ENCODE measurements at places on chromosomes 4 and X. TPM values are rescaled to one million over a fixed set of nuclear protein-coding genes. Genes with fewer than 3 reads are reported as not detected.

GRCh38 chrX:13598877-13599276, 29.5 kb downstream of the EGFL6 start:
- no peaks in the 10 kb centered on the region for H3K27me3 ChIP-seq
- H3K4me3 ChIP-seq = no peak overlapping the region
- DNase-seq = no peak
- H3K27ac ChIP-seq = no peak overlapping the region
- H3K36me3 ChIP-seq = no peaks in the 10 kb centered on the region

DNA sequence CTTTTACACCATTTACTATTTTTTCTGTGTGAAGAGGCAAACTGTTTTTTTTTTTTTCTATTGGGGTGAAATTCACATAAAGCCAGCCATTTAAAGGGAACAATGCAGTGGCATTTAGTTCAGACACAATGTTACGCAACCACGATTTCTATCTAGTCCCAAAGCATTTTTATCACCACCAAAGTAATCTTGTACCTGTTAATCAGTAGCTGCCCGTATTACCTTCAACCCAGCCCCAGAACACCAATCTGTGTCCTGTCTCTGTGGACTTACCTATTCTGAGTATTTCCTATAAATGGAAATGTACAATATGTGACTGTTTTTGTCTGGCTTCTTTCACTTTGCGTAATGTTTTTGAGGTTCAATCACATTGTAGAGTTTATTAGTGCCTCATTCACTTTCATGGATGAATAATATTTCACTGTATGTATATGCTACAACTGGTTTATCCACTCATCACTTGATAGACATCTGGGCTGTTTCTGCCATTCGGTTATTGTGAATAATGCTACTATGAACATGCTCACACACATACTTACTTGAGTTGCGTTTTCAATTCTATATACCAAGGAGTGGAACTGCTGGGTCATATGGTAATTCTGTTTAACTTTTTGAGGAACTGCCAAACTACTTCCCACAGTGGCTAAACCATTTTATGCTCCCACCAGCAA, 116.2 kb downstream of the CDS1 start:
- no peak overlapping the region for H3K4me3 ChIP-seq
- H3K36me3 ChIP-seq = no peaks in the 10 kb centered on the region
- H3K27ac ChIP-seq = no peak overlapping the region

DNA sequence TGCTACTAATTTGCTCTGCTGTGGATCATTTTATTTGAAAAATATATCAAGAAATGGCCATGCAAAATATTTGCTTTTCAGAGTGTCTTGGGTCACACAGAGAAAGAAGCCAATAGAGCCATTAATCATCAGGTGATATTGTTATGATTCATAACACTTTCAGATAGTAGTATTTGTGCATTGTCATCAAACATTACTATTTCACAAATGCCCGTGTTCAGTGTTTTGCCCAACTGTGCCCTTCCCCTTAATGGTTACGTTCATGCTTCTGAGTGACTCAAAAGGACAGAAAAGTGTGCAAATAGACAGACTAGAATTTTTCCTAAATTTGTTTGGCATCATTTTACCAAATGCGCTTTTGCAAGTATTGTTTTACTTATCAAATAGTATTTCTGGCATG, 46.5 kb downstream of the PHOX2B start:
- H3K27ac ChIP-seq = no peak overlapping the region
- no peaks in the 10 kb centered on the region for H3K4me1 ChIP-seq

DNA sequence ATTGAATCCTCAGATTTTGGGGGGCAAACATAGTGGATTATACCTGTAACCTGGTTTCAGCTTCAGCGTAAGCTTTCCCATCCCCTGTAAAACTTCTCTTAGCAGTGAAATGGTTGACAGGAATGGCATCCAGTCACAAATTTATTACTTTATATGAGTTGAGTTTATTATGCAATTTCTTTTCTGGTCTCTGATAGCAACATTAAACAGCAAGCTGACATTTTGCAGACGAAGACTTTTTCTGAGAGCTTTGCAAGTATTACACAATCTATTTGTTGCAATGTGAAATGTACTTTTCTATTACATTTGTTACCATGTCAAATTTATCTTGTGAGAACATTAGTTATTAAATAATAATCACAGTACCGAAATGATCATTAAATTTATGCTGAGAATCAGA, 60.6 kb downstream of the GSPT2 start:
- no peak overlapping the region for H3K27ac ChIP-seq
- peaks cover 5% of the 10 kb centered on the region for H3K36me3 ChIP-seq
- peak overlapping the region; percentile 80 for H3K4me3 ChIP-seq
- H3K4me1 ChIP-seq = peaks cover 2% of the 10 kb centered on the region
- no peaks in the 10 kb centered on the region for H3K27me3 ChIP-seq

DNA sequence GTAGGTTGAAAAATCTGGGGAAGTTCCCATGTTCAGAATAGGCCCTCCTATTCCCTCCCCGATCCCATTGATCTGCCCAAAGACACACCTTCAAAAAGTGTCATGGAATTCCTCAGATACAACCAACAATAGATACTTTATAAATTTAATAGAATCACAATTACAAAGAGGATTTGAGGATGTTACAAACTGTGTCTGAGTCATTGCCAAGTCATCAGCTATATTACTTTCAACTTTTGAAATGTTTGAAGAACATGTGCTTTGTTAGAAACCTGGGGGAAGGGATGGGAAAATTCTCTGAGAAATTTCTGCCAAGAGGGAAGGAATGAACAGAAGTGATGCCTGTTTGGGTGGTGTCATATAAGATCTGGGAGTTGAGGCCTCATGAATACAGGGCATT, 46.7 kb downstream of the KCNIP4 start:
- DNase-seq = no peak
- H3K4me1 ChIP-seq = no peaks in the 10 kb centered on the region
- H3K27me3 ChIP-seq = no peaks in the 10 kb centered on the region
- no peaks in the 10 kb centered on the region for H3K36me3 ChIP-seq

DNA sequence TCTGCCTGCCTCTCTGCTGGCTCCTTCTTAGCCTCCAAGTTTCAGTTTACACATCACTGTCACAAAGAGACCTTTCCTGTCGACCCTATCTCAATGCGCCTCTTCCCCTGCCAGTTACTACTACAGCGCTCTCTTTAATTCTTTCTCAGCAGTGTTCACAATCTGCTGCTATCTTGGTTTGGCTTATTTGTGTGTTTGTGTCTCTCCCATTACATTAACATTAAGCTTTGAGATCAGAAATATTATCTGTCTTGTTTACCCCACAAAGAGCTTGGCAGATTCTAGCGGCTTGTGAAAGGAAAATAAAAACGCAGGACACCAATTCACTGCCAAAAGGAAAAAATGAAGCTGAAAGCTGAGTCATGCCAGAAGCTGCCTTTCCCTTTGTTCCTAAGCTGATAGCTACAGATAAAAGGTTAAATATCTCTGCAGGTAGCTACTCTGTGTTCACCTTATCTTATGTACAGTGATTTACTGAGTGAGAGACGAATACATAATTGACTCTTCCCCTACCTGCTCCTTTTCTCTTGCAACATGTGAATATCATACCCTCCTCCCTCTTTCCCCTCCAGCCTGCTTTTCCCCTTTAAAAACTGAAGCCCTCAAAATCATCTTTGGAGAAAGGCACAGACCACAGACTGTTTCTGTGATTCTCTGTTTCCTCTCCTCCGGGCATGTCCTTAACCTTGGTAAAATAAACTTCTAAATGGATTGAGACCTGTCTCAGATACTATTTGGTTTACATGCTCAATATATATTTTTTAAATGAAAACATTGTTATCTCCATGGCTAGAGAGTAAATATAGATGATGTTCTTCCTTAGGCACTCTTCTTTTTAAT, 19.3 kb upstream of the SLC9A7 start:
- no peak for DNase-seq
- H3K27ac ChIP-seq = no peak overlapping the region
- no peaks in the 10 kb centered on the region for H3K36me3 ChIP-seq
- H3K27me3 ChIP-seq = no peaks in the 10 kb centered on the region
- no peaks in the 10 kb centered on the region for H3K4me1 ChIP-seq

DNA sequence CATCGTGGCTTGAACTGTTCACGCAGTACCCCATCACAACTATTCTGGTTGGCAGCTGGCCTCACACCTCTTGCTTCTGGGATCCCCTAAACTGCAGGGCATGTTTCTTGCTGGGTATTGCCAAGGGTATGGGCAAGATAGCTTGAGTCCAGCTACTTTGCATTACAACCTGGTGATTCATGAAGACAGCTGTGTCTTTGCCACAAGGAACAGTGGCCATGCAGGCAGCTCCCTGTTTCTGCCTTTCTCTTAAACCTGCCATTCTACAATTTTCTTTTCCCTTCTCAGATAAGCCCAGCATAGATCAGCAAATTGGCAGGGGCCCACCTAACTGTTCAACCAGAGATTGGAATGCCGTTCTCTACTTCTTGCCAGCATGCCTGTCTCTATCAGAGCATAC, 42.8 kb downstream of the TENM3 start:
- H3K4me3 ChIP-seq = no peak overlapping the region
- no peak overlapping the region for H3K27ac ChIP-seq
- no peaks in the 10 kb centered on the region for H3K27me3 ChIP-seq
- no peaks in the 10 kb centered on the region for H3K4me1 ChIP-seq
- no peak for DNase-seq

DNA sequence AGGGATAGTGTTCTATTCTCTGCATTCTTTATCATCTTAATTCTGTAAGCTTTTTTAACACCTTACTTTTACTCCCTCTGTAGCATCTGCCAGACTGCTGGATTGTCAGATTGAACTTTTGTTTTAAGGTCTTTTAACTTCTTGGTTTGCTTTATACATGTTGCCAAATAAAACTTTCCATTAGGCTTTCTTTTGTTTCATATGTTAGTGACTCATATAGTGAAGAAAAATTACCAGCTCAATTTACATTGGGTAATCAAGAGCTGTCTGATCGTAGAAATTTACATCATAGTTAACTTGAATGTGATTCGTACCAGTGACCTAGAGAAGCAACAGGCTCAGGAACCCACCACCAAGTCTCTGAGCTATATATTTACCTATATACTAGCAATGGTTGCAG, 28.5 kb upstream of the KLHL4 start:
- no peaks in the 10 kb centered on the region for H3K36me3 ChIP-seq
- no peaks in the 10 kb centered on the region for H3K27me3 ChIP-seq
- DNase-seq = no peak
- H3K4me3 ChIP-seq = no peak overlapping the region

GRCh38 chr4:2914256-2915126, 48.7 kb downstream of the NOP14 start:
- H3K4me1 ChIP-seq = no peaks in the 10 kb centered on the region
- no peaks in the 10 kb centered on the region for H3K27me3 ChIP-seq
- H3K36me3 ChIP-seq = peaks cover 63% of the 10 kb centered on the region

- H3K4me1 ChIP-seq = no peaks in the 10 kb centered on the region
- H3K27me3 ChIP-seq = no peaks in the 10 kb centered on the region
- no peak overlapping the region for H3K4me3 ChIP-seq
- H3K36me3 ChIP-seq = no peaks in the 10 kb centered on the region
- H3K27ac ChIP-seq = no peak overlapping the region
Observed at GRCh38 chr4:181548873-181549575, 694.2 kb upstream of the TENM3 start.

GRCh38 chr4:1753294-1753696, 32.0 kb downstream of the TACC3 start:
- no peak overlapping the region for H3K27ac ChIP-seq
- H3K36me3 ChIP-seq = no peaks in the 10 kb centered on the region
- H3K4me3 ChIP-seq = no peak overlapping the region
- DNase-seq = no peak

GRCh38 chr4:108834835-108835384, 72.1 kb upstream of the ETNPPL start:
- no peak overlapping the region for H3K4me3 ChIP-seq
- no peak overlapping the region for H3K27ac ChIP-seq
- no peak for DNase-seq
- no peaks in the 10 kb centered on the region for H3K4me1 ChIP-seq
- H3K27me3 ChIP-seq = no peaks in the 10 kb centered on the region
- no peaks in the 10 kb centered on the region for H3K36me3 ChIP-seq

Gene GLRA3
- not detected for total RNA-seq

Gene HHIP
- total RNA-seq = not detected

Gene CRMP1
- total RNA-seq = not detected
